ENCODE measurements at places on chromosomes 1 and 21. TPM values are rescaled to one million over a fixed set of nuclear protein-coding genes. Genes with fewer than 3 reads are reported as not detected.

LCE1F gene
- total RNA-seq = not detected

TMEM52 gene
- 4.1 TPM for total RNA-seq

ADCY10 gene
- 0.64 TPM for total RNA-seq

HSD3B2 gene
- total RNA-seq = 16.6 TPM

C1orf53 gene
- 3.1 TPM for total RNA-seq

ACTN2 gene
- not detected for total RNA-seq

LCE3E gene
- total RNA-seq = not detected

TDRD5 gene
- 1.9 TPM for total RNA-seq

NCMAP gene
- total RNA-seq = 2.2 TPM

GIPC2 gene
- total RNA-seq = 32.4 TPM

CRYBG2 gene
- total RNA-seq = 21.5 TPM

OR2T35 gene
- total RNA-seq = not detected

KCNH1 gene
- total RNA-seq = 0.27 TPM

PGBD2 gene
- total RNA-seq = 7.5 TPM

DIO1 gene
- total RNA-seq = 0.31 TPM

TMPRSS2 gene
- total RNA-seq = 471 TPM

GNG4 gene
- total RNA-seq = 4.4 TPM

ACTL8 gene
- total RNA-seq = not detected

EVA1C gene
- 24.5 TPM for total RNA-seq

KPRP gene
- total RNA-seq = not detected

SPRR4 gene
- not detected for total RNA-seq

PALMD gene
- 1.5 TPM for total RNA-seq

MAP1LC3C gene
- total RNA-seq = 1.5 TPM

PIK3CD gene
- total RNA-seq = 5.4 TPM

KCNA10 gene
- total RNA-seq = not detected

TCHH gene
- 0.06 TPM for total RNA-seq

LRRC47 gene
- total RNA-seq = 35.1 TPM

DMRTA2 gene
- not detected for total RNA-seq

PAPPA2 gene
- total RNA-seq = 2.0 TPM

MYOC gene
- total RNA-seq = 6.4 TPM

PTPRF gene
- 514 TPM for total RNA-seq

TRIM45 gene
- total RNA-seq = 1.6 TPM

GPR153 gene
- 60.6 TPM for total RNA-seq

RNU1-3 gene
- 5,589 TPM for total RNA-seq

FLG2 gene
- not detected for total RNA-seq

GTF2B gene
- 23.6 TPM for total RNA-seq

LRRIQ3 gene
- total RNA-seq = 0.34 TPM

DDX20 gene
- total RNA-seq = 6.7 TPM

THRAP3 gene
- total RNA-seq = 79.7 TPM

CYP4A22 gene
- total RNA-seq = not detected

RGS2 gene
- 16.0 TPM for total RNA-seq

S100PBP gene
- 29.1 TPM for total RNA-seq

CLIC6 gene
- total RNA-seq = 0.61 TPM

SPRR2A gene
- total RNA-seq = not detected

TFF2 gene
- total RNA-seq = 0.87 TPM

ZMPSTE24 gene
- 47.7 TPM for total RNA-seq

FAM163A gene
- 0.15 TPM for total RNA-seq

TMCO4 gene
- 31.1 TPM for total RNA-seq

LRRC38 gene
- not detected for total RNA-seq

CD1D gene
- 8.2 TPM for total RNA-seq

DCLRE1B gene
- 4.2 TPM for total RNA-seq

DCDC2B gene
- not detected for total RNA-seq
